Spleen (tissue), 13 donors: ENCODE measurements at places on chromosomes 3 and 15. TPM values are rescaled to one million over a fixed set of nuclear protein-coding genes. Genes with fewer than 3 reads are reported as not detected.

Gene ZNF106
- 62.5 TPM for total RNA-seq

Gene GRIP2
- total RNA-seq: 1.7 TPM

- no peaks in the 10 kb centered on the region for H3K27me3 ChIP-seq
- DNase-seq: no peak
- H3K4me1 ChIP-seq: no peaks in the 10 kb centered on the region
- no peaks in the 10 kb centered on the region for H3K36me3 ChIP-seq
Observed at GRCh38 chr3:187102073-187102634, 37.1 kb downstream of the RPL39L start.

DNA sequence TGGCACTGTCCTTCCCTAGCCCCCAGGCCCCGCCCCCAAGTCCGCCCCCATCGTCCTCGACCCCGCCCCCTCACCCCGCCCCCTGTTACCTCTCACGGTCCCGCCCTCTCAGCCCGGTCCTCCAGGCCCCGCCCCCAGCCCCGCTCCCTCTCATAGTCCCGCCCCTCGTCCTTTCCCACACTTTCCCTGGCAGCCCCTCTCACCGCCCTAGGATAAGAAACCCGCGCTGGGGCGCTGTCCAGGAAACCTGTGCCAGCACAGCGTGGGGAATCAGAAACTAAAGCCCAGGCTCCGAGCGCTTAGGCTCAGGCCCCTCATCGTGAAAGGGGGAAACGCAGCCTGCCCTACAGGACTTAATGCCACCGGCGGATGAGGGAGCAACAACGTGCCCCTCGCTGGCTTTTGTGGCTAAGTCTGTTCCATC, 20.9 kb downstream of the TRPM1 start:
- H3K4me3 ChIP-seq: peak overlapping the region; percentile 65
- H3K4me1 ChIP-seq: peaks cover 27% of the 10 kb centered on the region
- no peak overlapping the region for H3K27ac ChIP-seq
- no peak for DNase-seq
- H3K27me3 ChIP-seq: no peaks in the 10 kb centered on the region

- H3K27ac ChIP-seq: peak overlapping the region; percentile 99
- DNase-seq: no peak
- H3K36me3 ChIP-seq: no peaks in the 10 kb centered on the region
- no peaks in the 10 kb centered on the region for H3K27me3 ChIP-seq
Observed at GRCh38 chr3:42601896-42602581, 1.6 kb downstream of the NKTR start.

Gene C3orf22
- not detected for total RNA-seq

DNA sequence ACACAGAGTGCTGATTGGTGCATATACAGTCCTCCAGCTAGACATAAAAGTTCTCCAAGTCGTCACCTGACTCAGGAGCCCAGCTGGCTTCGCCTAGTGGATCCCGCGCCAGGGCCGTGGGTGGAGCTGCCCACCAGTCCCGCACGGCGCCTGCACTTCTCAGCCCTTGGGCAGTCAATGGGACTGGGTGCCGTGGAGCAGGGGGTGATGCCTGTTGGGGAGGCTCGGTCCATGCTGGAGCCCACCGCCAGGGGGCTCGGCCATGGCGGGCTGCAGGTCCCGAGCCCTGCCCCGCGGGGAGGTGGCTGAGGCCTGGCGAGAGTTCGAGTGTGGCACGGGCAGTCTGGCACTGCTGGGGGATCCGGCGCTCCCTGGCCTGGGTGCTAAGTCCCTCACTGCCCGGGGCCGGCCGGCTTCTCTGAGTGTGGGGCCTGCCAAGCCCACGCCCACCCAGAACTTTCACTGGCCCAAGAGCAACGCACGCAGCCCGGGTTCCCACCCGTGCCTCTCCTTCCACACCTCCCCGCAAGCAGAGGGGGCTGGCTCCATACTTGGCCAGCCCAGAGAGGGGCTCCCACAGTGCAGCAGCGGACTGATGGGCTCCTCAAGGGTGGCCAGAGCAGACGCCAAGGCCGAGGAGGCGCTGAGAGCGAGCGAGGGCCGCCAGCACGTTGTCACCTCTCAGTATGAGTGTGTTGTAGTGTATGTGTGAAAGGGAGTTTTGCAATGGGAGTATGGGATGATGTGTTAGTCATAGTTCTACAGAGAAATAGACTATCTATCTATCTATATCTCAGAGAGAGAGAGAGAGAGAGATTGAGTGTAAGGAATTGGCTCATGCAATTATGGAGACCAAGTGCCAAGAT, 69.0 kb downstream of the UBE2E2 start:
- H3K4me1 ChIP-seq: peaks cover 33% of the 10 kb centered on the region
- peak; percentile 75 for DNase-seq
- H3K27me3 ChIP-seq: no peaks in the 10 kb centered on the region

DNA sequence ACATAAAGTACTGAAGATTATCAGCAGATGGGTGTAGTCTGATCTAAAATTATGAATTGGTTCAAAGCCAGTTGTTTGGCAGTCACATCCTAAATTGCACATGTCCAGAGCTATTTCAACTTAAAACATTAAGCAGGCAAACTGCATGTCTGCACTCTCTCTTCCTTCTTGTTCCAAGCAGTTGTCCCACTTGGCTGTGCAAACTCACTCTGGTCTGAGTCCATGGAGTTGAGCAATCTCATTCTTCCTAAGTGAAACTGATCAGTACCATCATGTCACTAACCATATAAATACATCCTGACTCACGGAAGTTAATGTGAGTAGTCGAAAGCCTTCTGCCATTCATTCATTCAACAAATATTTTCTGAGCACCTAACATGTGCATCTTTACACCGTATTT, 353.0 kb downstream of the ROBO1 start:
- H3K27ac ChIP-seq: no peak overlapping the region
- no peaks in the 10 kb centered on the region for H3K4me1 ChIP-seq
- DNase-seq: no peak
- no peak overlapping the region for H3K4me3 ChIP-seq
- no peaks in the 10 kb centered on the region for H3K27me3 ChIP-seq
- H3K36me3 ChIP-seq: no peaks in the 10 kb centered on the region

Gene PLA2G4D
- not detected for total RNA-seq

DNA sequence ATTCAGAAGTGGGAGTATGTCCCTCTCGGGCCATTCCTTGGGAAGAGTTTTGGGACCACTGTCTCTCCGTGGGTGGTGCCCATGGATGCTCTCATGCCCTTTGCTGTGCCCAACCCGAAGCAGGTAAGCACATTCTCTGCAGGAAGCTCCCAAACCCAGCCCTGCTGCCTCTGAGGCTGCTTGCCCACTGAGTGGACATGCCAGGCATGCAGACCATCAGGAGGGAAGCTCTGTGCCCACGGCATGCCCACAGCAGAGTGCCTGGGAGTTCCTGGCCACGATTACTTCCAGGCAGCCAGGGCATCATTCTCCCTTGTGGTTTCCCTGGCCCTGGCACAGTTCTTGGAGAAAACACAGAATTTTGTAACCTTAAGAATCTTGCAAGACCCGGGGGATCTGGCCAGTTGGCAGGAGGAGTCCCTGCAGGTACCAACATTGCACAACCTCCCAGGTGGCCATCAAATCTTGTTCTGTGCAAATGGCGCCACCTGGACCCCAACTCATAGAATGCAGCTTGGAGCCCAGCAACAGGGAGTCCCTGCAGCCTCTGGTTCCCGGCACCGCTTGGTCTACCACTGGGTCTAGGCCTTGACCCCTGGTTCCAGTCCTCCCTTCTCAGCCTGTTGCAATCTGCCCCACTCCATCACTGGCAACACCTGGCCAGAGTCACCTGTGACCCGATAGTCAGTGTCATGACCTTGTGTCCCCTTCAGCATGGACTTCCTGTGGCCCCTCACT, 20.4 kb downstream of the FAH start:
- H3K4me1 ChIP-seq: no peaks in the 10 kb centered on the region
- no peaks in the 10 kb centered on the region for H3K36me3 ChIP-seq
- H3K4me3 ChIP-seq: no peak overlapping the region
- H3K27me3 ChIP-seq: no peaks in the 10 kb centered on the region
- H3K27ac ChIP-seq: no peak overlapping the region
- DNase-seq: peak; percentile 89

DNA sequence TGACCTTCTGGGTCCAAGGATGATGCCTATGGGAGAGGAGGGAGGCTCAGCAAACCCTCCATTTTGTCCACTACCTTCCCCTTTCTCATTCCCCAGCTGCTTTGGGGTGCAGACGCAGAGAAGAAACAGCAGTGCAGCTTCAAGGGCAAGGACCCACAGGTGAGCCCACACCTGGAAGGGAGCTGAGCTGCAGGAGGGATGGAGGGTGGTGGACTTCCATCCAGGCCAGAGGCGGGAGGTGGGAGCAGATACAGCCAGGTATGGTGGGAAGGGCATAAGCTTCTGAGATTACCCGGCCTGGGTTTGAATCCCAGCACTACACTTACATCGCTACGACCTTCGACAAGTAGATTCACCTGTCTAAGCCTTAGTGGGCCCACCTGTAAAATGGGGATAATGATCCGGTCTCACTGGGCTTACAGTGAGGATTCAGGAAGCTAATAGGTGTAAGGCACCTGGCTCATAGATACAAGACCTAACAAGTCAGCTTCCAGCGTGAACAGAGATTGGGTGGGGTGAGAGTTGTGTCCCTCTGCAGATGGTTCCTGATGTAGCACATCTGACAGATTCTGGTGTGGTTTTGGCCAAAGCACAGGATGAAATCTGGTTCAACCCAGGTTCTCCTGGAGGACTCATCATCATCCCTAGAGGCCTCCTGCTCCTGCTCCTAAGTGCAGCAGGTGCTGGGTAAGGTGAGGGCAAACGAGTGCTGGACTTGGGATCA, 15.9 kb downstream of the CIB1 start:
- H3K4me1 ChIP-seq: peaks cover 89% of the 10 kb centered on the region
- H3K27me3 ChIP-seq: no peaks in the 10 kb centered on the region
- no peak overlapping the region for H3K27ac ChIP-seq
- H3K36me3 ChIP-seq: peaks cover 80% of the 10 kb centered on the region
- H3K4me3 ChIP-seq: no peak overlapping the region

Gene SH3BP5
- total RNA-seq: 46.6 TPM

- H3K27me3 ChIP-seq: no peaks in the 10 kb centered on the region
- H3K4me3 ChIP-seq: no peak overlapping the region
- H3K4me1 ChIP-seq: peaks cover 4% of the 10 kb centered on the region
- DNase-seq: no peak
- peaks cover 9% of the 10 kb centered on the region for H3K36me3 ChIP-seq
Observed at GRCh38 chr15:84616235-84616634, 15.4 kb downstream of the ZSCAN2 start.

Gene TUSC7
- total RNA-seq: not detected

Gene ALDH1A3
- 3.7 TPM for total RNA-seq

DNA sequence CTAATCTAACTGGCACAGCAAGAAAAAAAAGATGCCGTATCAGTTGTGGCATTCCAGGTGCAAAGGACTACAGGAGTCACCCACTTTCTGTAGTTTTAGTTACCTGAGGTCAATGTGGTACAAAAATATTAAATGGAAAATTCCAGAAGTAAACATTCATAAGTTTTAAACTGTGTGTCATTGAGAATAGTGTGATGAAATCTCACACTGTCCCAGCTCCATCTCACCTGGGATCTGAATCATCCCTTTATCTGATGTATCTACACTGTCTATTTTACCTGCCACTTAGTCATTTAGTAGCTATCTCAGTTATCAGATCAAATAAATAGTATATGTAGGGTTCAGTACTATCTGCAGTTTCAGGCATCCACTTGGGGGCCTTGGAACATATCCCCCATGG, 26.7 kb downstream of the GBE1 start:
- DNase-seq: no peak
- no peaks in the 10 kb centered on the region for H3K27me3 ChIP-seq
- no peaks in the 10 kb centered on the region for H3K36me3 ChIP-seq
- no peak overlapping the region for H3K27ac ChIP-seq
- no peak overlapping the region for H3K4me3 ChIP-seq

DNA sequence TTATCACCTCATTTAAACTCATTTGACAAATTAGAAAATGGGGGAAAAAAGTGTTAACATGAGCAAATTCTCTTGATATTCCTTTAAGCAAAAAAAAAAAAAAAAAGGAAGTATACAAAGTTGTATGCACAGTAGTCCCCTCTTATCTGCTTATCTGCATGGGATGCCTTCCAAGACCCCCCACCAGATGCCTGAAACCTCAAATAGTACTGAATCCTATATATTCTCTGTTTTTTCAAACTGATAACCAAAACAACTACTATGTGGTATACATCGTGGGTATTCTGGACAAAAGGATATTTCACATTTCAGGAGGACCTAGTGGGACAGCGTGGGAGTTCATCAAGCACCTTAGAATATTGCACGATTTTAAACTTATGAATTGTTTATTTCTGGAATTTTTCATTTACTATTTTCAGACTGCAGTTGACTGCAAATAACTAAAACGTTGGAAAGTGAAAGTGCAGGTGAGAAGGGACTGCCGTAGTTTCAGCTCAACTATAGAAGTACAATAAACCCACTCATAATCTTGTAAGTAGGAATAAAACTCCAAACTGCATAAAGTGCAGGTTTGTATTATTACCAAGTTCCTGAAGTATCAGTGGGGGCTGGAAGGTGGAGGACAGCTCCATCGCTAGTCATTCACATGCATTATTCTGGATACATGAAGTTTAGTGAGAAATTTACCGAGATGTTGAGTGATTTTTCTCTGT, 43.6 kb upstream of the PLCL2 start:
- H3K4me1 ChIP-seq: peaks cover 16% of the 10 kb centered on the region
- no peak overlapping the region for H3K4me3 ChIP-seq
- H3K27ac ChIP-seq: peak overlapping the region; percentile 91
- no peaks in the 10 kb centered on the region for H3K36me3 ChIP-seq

- no peak for DNase-seq
- H3K36me3 ChIP-seq: no peaks in the 10 kb centered on the region
- no peak overlapping the region for H3K4me3 ChIP-seq
- peaks cover 16% of the 10 kb centered on the region for H3K4me1 ChIP-seq
- no peaks in the 10 kb centered on the region for H3K27me3 ChIP-seq
- H3K27ac ChIP-seq: peak overlapping the region; percentile 22
Observed at GRCh38 chr3:57803647-57804081, 47.6 kb downstream of the SLMAP start.

Gene DHX30
- total RNA-seq: 65.8 TPM

DNA sequence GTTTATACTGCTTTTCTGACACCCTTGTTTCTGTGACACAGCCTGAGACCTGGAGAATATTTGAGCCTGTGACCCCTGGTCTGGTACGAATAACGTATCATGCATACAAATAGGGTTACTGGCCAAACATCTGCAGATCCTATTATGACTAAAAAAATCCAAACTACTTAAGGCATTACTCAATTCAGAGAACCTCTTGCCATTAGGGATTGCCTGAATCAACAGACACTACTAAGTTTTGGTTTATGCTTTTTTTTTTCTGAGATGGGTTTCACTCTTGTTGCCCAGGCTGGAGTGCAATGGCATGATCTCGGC, 35.4 kb downstream of the OSBPL10 start:
- H3K36me3 ChIP-seq: no peaks in the 10 kb centered on the region
- no peak overlapping the region for H3K4me3 ChIP-seq
- H3K27me3 ChIP-seq: no peaks in the 10 kb centered on the region
- H3K4me1 ChIP-seq: peaks cover 13% of the 10 kb centered on the region

Gene MAGEF1
- total RNA-seq: 17.5 TPM

Gene CCR8
- 0.94 TPM for total RNA-seq
